ENCODE measurements at places on chromosomes 5 and 9.

- no peak for DNase-seq
Observed at GRCh38 chr5:172243302-172243701, 40.3 kb downstream of the UBTD2 start.

- DNase-seq: no peak
Observed at GRCh38 chr5:145825751-145826180, 9.4 kb downstream of the PRELID2 start.

- DNase-seq: no peak
Observed at GRCh38 chr9:37390759-37391158, 31.7 kb upstream of the GRHPR start.

- no peak for DNase-seq
Observed at GRCh38 chr9:136210276-136210675, 5.3 kb upstream of the LHX3 start.

GRCh38 chr5:151665613-151666012, 21.1 kb downstream of the SPARC start:
- no peak for DNase-seq

GRCh38 chr5:82255844-82256243, 22.3 kb downstream of the RPS23 start:
- DNase-seq: no peak
